Cerebellar cortex (tissue), 1 donor: ENCODE measurements at places on chromosomes 5 and 9.

- DNase-seq, result no peak
These were observed 164.8 kb upstream of the VCAN start for GRCh38 chr5:83306572-83307241.

- DNase-seq, result no peak
These were observed 11.4 kb downstream of the FGFR4 start for GRCh38 chr5:177098120-177098469.

- no peak for DNase-seq
These were observed 8.3 kb upstream of the RETREG1 start for GRCh38 chr5:16625096-16625495.

DNA sequence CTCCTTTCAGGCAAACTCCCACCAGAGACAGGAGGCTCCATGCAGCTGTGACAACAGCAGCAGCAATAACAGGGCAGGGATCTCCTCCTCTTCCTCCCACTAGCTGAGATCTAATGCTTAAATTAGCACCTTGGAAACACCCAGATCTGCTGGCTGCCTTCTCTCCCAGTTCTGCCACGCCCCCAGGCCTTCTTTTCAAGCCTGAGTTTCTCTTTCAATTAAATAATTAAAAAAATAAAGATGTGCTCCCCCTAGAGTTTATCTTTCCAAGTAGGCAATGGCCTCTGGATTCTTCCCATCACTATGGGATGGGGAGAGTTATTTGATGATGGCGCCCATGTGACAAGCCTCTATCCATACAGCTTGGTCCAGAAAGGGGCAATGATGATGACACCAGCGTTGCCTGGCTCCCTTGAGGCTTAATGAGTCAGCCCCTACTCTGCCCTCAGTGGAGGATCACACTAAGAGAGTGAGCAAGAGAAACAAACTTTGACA, 3.8 kb downstream of the FAM219A start:
- no peak for DNase-seq

GRCh38 chr9:22446950-22447617, 460 bp downstream of the DMRTA1 start:
- peak; percentile 6 for DNase-seq

DNA sequence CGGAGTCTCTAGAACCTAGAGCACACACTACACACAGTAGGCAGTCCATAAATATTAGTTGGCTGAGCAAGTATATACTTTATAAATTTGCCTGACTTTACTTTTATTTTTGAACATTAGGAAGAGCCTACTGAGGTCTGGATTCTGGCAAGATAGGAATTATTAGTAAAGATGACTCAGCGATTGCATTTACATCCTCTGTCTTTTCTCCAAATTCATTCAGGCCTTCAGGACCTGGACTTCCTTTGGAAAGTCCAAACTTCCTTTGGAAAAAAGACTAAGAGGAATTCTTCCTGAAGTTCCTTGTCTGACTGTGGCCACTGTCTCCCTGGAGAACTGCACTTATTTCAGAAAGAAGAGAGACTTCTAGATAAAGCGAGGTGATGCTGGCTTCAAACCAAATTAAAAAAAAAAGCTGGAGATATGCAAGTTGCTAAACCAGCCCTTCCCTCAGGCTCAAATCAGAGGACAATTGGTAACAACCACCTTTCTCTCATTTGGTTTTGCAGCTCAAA, 251.3 kb downstream of the GAS1 start:
- DNase-seq, result no peak

- no peak for DNase-seq
These were observed 54.7 kb downstream of the FOXD1 start for GRCh38 chr5:73393611-73394489.

DNA sequence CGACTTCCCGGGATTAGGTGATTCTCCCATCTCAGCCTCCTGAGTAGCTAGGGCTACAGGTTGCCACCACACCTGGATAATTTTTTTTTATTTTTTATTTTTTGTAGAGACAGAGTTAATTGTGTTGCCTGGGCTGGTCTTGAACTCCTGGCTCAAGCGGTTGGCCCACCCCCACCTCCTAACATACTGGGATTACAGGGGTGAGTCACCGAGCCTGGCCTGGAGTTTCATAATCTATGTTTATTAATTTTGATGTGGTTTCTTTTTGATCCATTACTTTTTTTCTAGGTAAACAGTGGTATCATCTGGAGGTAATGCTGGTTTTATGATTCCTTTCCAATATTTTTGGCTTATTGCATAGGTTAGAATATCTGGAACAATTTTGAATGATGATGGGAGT, 54.2 kb downstream of the KIAA1958 start:
- no peak for DNase-seq

DNA sequence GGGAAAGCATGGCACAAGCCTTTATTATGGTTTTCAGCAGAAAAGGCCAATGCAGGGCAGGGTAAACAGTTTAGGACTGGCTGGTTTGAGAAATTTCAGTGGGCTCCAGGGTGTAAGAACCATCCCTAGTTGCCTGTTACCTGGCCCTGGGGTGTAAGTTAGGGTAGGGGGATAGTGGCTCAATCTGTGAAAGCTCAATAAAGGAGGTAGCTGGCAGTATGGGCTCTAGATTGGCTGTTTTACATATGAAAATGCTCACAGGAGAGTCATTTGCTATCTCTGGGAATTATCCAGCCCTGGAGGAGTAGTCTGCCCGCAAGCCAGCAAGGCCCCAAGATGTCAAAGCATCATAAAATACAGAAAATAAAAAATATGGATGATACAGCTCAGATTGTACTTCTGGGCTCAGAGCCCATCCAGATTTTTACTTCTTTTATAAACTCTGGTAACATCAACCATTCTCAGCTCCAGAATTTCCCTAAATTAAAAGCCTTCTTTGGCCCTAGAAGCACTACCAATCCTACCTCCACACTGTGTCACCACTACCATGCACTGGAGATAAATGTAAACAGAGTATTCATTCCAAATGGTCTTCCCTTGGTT, 31.1 kb downstream of the SSBP2 start:
- no peak for DNase-seq

DNA sequence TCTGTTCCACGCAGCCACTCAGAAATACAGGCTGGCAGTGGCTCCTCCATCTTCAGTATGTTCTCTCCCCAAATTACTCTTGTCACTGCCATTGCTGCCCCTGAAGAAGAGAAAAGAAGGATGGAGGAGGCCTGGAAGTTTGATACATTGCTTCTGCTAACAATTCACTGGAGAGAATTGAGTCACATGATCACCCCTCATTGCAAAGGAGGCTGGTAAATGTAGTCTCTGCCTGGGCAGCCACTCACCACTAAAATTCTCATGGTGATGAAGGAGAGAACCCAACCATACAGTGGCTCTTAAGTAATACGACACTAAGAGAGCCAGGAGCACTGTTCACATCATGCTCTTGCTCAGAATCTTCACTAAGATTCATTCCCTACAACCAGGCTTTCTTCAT, 112.0 kb downstream of the DOCK8 start:
- DNase-seq, result no peak

- DNase-seq, result no peak
These were observed 18.1 kb downstream of the ANKRD33B start for GRCh38 chr5:10581867-10582511.

DNA sequence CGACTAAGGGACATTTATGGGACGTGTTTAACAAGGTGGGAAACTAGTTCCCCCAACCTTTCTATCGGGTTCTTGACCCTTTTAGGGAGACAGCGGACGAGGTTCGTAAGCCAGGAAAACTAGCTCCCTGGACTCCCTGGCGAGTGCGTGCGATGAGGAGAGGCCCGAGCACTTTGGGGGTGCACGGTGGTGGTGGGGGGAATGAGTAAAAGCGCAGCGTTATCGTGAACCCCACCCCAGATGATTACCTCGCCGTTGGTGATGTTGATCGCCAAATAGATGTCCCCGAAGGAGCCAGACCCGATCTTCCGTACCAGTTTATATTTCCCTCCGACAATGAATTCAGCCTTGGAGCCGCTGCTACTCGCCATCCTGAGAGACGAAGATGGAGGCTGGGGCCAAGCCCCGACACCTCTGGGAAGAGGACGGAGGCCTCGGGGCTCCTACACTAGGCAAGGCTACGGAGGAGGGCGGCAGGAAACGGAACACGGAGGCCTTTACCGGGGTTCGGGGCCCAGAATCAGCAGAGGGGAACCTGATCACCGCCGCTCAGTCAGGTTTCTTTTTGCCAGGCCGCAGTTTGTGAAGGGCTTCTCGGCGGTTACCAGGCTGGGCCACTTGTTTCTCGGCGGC, 529 bp downstream of the CSNK1A1 start:
- DNase-seq, result no peak

DNA sequence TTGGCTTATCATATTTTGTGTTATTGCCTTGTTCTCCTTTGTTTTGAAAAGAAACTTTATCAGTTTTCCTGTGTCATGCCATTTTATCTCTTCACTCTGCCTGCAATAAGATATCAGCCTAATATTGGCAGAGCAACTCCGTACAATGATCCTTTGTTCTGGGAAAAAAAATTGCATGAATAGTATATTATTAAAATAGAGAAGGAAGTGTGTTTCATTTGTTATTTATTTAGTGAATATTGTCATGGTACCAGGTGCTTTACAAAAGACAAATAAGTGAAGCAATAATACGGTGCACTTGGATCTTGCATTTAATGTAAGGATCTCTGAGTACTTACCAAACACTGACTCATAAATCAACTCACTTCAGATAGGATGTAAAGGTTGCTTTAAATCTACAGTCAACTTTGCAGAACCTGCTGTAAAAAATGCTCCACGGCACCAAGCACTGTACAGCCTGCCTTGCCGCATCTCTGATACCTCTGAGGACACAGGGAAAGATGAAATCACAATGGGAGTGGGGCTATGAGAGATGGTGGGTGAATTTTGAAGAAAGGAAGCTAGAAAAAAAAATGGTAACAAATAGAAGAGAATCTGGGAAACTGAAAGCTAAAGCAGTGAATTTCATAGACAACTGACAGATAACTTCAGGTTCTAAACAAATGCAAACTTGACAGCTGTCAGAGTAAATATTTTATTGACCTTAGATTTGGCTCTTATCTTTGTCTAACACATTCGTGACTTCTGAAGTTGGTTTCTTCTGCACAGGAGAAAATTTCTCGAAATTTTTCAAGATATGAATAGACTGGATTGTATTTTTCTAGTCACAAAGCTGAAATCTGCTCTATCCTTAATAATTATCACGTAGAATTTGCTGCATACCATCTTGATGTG, 232.1 kb downstream of the ENC1 start:
- DNase-seq, result no peak

- DNase-seq, result peak; percentile 39
These were observed 23.5 kb downstream of the KLF9 start for GRCh38 chr9:70390933-70391341.

DNA sequence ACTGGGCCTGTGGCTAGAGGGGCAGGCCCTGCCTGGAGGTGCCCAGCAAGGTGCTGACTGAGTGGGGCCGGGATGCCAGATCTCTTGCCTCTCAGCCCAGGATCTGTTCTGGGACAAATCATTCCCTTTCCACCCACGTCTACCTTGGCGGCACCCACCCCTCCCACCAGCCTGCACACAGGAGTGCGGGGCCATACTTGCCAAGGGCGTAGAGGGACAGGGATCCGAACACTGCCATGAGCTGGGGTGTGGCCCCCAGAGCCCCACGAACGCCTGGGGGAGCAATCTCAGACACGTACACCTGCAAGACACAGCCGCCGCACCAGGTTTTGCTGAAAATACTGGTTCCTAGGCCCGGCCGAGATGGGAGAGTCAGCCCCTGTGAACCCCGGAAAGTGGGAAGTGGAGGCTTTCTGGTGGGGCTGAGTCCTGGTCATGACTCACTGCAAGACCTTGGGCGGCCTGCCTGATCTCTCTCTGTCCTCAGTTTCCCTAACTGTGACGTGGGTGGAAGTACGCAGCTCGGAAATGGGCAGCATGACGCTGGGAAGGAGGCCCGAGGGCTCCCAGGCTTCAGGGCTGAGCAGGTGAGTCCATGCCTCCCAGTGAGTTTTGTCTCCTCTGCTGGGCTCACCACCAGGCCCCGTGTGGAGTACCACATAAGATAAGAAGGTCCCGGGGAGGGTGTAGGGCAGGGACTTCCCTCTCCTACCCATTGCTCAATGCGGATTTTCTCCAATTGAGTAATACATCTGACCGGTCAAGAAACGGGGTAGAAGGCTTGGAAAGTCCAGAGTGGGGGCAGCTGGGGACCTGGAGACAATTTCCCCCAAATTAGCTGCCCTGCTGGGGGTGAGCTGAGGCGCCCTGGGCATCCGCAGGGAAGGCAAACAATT, 2.6 kb downstream of the SLC2A6 start:
- DNase-seq, result no peak

- DNase-seq, result no peak
These were observed 100.9 kb upstream of the PTGER4 start for GRCh38 chr5:40578501-40579451.

DNA sequence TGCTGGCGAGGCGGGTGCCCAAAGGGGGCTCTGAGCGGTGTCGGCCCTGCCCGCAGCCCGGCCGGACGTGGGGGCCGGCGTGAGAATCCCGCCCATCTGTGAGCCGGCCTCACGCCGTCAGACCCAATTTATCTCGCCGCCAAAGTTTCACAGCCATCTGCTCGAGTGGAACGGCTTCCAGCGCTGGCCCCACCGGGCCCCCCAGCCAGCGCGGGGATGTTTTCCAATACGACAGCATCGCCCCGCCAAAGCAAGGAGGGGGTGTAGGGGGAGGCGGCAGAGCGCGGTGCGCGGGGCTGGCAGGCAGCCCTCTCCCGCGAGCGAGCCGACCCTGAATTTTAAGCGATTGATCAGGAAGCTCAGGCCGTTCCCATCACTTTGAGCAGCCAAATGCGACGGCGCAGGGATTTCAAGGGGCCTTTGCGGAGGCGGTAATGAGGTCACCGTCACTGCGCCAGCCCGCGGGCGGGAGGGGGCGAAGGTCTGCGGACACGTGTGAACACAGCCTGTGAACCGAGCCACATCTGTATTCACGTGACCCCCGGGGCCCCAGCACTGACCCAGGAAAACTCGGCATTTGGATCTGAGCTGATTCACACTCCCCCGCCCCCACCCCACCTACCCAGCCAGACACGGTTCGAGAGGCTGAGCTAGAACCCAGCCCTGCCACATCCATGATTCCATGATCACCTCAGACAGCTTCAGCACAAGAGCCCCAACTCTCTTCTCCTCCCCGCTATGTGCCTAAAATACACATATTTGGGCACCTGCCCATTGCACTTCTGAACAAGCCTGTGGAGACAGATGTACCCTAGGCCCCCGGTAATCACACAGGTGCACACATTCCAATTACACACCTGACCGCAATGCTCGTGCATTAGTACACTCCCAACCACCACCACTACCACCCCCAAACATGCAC, 47.8 kb upstream of the PSD2 start:
- no peak for DNase-seq

GRCh38 chr9:26012797-26013196, 334.6 kb upstream of the TUSC1 start:
- no peak for DNase-seq

DNA sequence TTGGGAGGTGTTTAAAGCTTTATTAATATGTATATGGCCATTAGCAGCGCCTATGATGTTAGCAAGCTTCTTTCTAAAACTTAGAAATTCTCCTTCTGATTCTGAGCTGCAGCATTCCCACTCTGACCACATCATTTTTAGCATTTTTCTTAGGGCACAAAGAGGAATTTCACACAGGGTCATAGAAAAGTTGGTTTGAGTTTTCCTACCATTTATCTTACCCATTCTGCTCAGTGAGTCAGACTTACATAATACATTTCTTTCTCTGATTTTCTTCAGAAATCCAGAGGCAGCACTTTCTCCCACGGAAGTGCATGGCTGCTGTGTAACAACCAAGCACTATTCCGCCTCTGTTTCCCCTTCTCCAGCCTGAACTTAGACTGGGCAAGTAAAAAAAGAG, 246.6 kb downstream of the ARL15 start:
- no peak for DNase-seq
